Mesendoderm (in vitro differentiated cells): ENCODE measurements at places on chromosomes 5 and 9.
A peak's percentile ranks its signal among the peaks of the same experiment; 100 is the strongest.

DNA sequence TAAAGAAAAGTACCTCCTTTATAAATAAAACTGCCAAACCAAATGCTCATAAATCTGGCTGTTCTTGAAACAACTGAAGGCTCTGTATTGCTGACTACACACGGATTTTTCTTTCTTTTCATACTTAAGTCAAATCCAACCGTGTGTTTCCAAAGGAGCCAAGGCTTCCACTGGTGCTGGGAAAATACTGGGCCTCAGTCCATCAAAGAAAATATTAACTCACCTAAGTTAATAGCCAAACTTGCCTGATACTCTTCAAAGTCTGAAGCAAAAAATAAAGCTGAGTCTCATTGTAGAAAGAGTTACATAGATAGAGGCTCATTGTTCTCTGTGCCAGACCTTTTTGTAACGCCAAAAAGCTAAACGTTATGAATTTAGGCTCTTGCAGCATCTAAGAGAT lies 350.4 kb upstream of the CDH9 start:
- no peak for DNase-seq
- no peaks in the 10 kb centered on the region for H3K4me1 ChIP-seq
- no peak overlapping the region for H3K27ac ChIP-seq
- H3K36me3 ChIP-seq, result no peaks in the 10 kb centered on the region
- no peaks in the 10 kb centered on the region for H3K27me3 ChIP-seq
- no peak overlapping the region for H3K4me3 ChIP-seq

- no peak overlapping the region for H3K27ac ChIP-seq
- DNase-seq, result no peak
- H3K4me3 ChIP-seq, result no peak overlapping the region
- no peaks in the 10 kb centered on the region for H3K27me3 ChIP-seq
These were observed 11.0 kb upstream of the IFNA1 start for GRCh38 chr9:21429191-21429590.

GRCh38 chr5:135402031-135402430 lies 3.0 kb upstream of the MACROH2A1 start:
- H3K27me3 ChIP-seq, result peaks cover 2% of the 10 kb centered on the region
- no peaks in the 10 kb centered on the region for H3K36me3 ChIP-seq
- H3K4me3 ChIP-seq, result no peak overlapping the region
- H3K4me1 ChIP-seq, result peaks cover 6% of the 10 kb centered on the region

- no peaks in the 10 kb centered on the region for H3K36me3 ChIP-seq
- H3K27me3 ChIP-seq, result no peaks in the 10 kb centered on the region
- no peak overlapping the region for H3K4me3 ChIP-seq
- no peaks in the 10 kb centered on the region for H3K4me1 ChIP-seq
- DNase-seq, result peak; percentile 68
- no peak overlapping the region for H3K27ac ChIP-seq
These were observed 127.0 kb upstream of the PLCXD3 start for GRCh38 chr5:41637424-41637823.

DNA sequence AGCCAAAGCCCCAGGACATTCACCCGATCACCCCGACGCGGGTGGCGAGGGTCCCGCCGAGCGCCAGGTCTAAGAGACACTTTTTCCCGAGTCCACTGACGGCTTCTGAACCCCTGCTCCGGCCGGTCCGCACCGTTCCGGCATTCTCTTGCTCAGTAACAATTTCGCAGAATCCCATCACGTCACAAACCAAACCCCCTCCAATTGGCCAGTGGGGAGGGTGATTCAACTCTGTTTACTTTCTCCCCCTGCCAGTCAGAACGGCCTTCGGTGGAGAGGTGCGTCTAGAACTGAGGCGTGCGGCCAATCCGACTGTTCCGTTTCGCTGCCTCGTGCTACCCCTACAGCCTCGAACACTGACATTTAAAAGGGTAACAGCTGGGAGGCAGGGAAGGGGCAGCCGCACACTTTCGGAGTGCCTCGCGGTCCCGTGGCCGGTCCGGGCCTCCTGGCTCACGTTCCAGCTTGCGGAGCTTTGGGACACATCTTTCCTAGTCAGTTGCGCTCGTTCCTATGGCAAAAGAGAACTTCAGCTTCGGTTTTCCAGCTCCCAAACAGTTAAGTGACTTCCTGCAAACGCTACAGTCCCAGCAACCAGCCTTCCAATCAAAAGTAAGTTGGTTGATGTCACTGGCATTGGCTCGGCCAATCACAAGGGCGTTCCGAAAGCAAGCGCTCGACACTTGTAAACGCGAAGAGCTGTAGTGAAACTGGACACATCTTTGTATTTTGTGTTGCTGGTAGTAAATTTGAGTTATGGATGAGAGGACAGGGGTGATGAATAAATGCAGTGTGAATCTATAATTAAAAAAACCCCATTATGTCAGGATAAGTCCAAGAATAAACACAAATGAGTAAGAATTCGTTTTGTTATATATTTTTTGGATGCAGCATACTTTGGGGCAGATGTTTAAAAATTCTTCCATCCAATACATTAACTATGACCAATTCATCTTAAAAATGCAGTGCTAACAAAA lies at the start of gene KLF9:
Gene KLF9, minus strand, starts transcription at position 859 of the 977 bp plus-strand sequence. CDS start 1,294 bp downstream, outside the sequence.
- H3K36me3 ChIP-seq, result no peaks in the 10 kb centered on the region
- H3K4me1 ChIP-seq, result no peaks in the 10 kb centered on the region
- DNase-seq, result peak; percentile 93
- H3K4me3 ChIP-seq, result peak within 1 kb of the TSS; percentile 42
- H3K27me3 ChIP-seq, result peaks cover 9% of the 10 kb centered on the region

GRCh38 chr9:134442486-134443173 lies 116.4 kb downstream of the RXRA start:
- no peak overlapping the region for H3K4me3 ChIP-seq
- H3K36me3 ChIP-seq, result no peaks in the 10 kb centered on the region
- H3K27ac ChIP-seq, result no peak overlapping the region
- no peaks in the 10 kb centered on the region for H3K27me3 ChIP-seq
- DNase-seq, result peak; percentile 37

- DNase-seq, result no peak
- no peaks in the 10 kb centered on the region for H3K36me3 ChIP-seq
- no peaks in the 10 kb centered on the region for H3K27me3 ChIP-seq
These were observed 23.4 kb downstream of the LAMC3 start for GRCh38 chr9:131032384-131032783.

DNA sequence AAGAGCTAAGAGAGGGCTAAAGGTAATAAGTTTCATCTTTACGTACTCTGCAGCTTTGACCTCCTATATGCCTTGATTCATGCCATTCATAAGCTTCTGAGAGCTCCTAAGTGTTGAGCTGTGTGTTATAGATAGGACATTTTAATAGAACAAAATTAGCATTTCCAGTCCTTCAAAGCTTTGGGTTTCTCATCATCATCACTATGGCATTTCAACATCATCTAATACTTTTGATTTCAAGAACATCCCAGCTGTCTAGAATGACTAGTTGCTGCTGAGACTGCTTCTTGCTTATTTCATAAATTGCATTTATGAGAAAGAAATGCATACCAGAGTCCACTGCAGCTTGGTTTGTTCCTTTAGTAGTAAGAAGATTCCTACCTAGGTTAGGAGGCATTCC lies 201.7 kb downstream of the SGCD start:
- H3K27ac ChIP-seq, result no peak overlapping the region
- H3K4me3 ChIP-seq, result no peak overlapping the region
- no peaks in the 10 kb centered on the region for H3K4me1 ChIP-seq
- no peaks in the 10 kb centered on the region for H3K27me3 ChIP-seq

GRCh38 chr9:89953824-89954615 lies 349.2 kb downstream of the GADD45G start:
- no peaks in the 10 kb centered on the region for H3K27me3 ChIP-seq
- peaks cover 3% of the 10 kb centered on the region for H3K4me1 ChIP-seq
- no peak overlapping the region for H3K4me3 ChIP-seq
- DNase-seq, result no peak

- no peaks in the 10 kb centered on the region for H3K27me3 ChIP-seq
- H3K4me1 ChIP-seq, result no peaks in the 10 kb centered on the region
- no peak for DNase-seq
- H3K36me3 ChIP-seq, result no peaks in the 10 kb centered on the region
- H3K27ac ChIP-seq, result no peak overlapping the region
These were observed 127.8 kb upstream of the CCDC180 start for GRCh38 chr9:97179616-97180015.
